Sigmoid colon (tissue), 7 donors: ENCODE measurements at places on chromosomes 1 and 21. TPM values are rescaled to one million over a fixed set of nuclear protein-coding genes. Genes with fewer than 3 reads are reported as not detected.
A peak's percentile ranks its signal among the peaks of the same experiment; 100 is the strongest.

GRCh38 chr1:213419401-213420030, 368.5 kb downstream of the RPS6KC1 start:
- no peaks in the 10 kb centered on the region for H3K36me3 ChIP-seq
- no peak overlapping the region for H3K27ac ChIP-seq
- no peaks in the 10 kb centered on the region for H3K4me1 ChIP-seq
- no peak for DNase-seq
- no peaks in the 10 kb centered on the region for H3K27me3 ChIP-seq
- H3K4me3 ChIP-seq, result no peak overlapping the region

The AJAP1 gene
- total RNA-seq, result 0.71 TPM

GRCh38 chr1:222310836-222311235, 237.1 kb downstream of the HHIPL2 start:
- no peaks in the 10 kb centered on the region for H3K27me3 ChIP-seq
- H3K4me1 ChIP-seq, result no peaks in the 10 kb centered on the region
- H3K27ac ChIP-seq, result no peak overlapping the region
- no peak for DNase-seq

The TCP10L gene
- total RNA-seq, result 0.66 TPM

GRCh38 chr1:203558064-203558760, 64.3 kb downstream of the OPTC start:
- H3K27me3 ChIP-seq, result no peaks in the 10 kb centered on the region
- no peaks in the 10 kb centered on the region for H3K4me1 ChIP-seq
- DNase-seq, result peak; percentile 91
- H3K36me3 ChIP-seq, result no peaks in the 10 kb centered on the region

GRCh38 chr1:196407358-196408051, 200.7 kb downstream of the KCNT2 start:
- no peak for DNase-seq
- no peak overlapping the region for H3K4me3 ChIP-seq
- no peaks in the 10 kb centered on the region for H3K36me3 ChIP-seq
- peak overlapping the region; percentile 77 for H3K27ac ChIP-seq

The GBP7 gene
- not detected for total RNA-seq

The KANK4 gene
- 1.7 TPM for total RNA-seq

The FLVCR1 gene
- total RNA-seq, result 6.9 TPM

The NLRP3 gene
- total RNA-seq, result 3.1 TPM

DNA sequence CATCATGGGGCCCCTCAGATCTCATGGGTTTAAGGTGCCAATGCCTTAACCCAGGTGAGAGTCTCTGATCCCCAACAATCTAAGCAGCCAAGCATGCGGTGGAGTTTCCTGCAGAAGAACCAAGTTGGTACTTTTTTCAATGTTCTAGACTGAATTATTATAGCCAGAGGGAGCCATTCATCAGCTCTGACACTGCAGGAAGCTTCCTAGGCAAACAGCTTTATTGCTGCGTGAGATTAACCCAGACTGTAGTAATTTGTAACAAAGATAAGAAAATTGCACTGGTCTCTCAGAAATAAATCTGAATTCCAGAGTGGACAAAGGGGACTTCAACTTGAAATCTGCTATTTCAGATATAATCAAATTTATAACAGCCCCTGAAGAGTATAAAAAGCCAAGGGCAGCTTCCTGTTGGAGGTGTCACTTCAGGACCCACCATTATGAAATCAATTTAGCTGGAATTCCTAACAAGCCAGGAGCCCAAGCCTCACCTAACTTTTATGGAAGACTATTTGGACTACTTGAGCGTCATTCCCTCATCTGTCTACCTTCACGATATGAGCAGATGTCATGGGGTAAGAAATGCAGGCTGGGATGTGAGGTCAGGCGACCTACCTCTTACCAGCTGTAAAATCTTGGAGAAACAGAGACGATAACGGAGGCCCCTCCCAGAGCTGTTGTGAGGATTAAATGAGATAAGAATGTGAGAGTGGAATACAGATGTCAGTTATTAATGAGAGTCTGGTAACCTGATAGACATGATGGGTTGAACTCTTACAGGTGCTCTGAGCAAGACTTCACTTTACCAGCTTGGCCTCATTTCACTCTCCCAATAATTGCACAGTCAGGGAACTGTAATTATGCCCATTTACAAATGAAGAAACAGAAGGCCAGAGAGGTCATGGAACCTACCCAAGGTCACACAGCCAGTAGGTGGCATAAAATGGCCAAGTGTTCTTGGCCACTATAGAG, 135.1 kb downstream of the RRAGC start:
- DNase-seq, result no peak
- no peak overlapping the region for H3K27ac ChIP-seq
- peaks cover 16% of the 10 kb centered on the region for H3K27me3 ChIP-seq
- no peaks in the 10 kb centered on the region for H3K36me3 ChIP-seq
- H3K4me3 ChIP-seq, result no peak overlapping the region

DNA sequence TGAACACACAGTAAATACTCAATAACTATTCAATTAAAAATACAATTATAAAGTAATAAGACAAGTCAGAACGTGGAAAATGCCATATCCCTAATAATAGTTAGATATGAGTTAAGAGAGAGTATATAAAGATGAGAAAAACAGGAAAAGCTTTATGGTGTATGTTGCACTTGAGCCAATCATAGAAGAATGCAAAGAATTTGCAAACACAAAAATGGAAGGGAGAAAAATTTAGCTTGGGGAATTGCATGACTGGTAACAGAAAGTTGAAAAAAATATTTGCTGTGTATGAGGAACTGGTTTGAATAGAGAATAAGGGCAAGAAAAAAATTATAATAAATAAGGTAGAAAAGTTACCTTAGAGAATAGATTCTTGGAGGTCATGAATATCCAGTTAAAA, 739.6 kb upstream of the CXADR start:
- no peak for DNase-seq
- no peak overlapping the region for H3K4me3 ChIP-seq
- no peaks in the 10 kb centered on the region for H3K36me3 ChIP-seq
- H3K4me1 ChIP-seq, result no peaks in the 10 kb centered on the region
- no peaks in the 10 kb centered on the region for H3K27me3 ChIP-seq

The NPR1 gene
- total RNA-seq, result 32.4 TPM

The CC2D1B gene
- total RNA-seq, result 20.0 TPM

GRCh38 chr21:28159396-28159795, 833.3 kb downstream of the LTN1 start:
- DNase-seq, result no peak
- H3K27me3 ChIP-seq, result no peaks in the 10 kb centered on the region
- H3K27ac ChIP-seq, result no peak overlapping the region

DNA sequence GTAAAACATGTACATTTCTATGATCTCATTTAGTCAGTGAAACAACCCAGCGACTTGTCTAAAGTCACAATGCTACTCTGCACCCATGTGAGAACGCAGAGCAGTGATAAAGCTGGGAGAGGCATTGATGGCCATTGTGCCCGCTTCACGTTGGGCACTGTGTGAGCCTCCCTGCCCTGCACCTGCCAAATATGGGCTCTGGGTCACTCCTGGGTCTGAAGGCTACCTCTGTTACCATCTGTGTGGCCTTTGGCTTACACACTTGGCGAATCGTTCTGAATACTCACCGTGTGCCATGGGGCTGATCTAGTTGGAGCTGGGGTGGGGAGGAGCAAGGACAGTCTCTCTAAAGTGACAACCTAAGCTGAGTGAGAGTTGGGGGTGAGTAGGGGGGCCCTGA, 29.9 kb downstream of the PCSK9 start:
- no peaks in the 10 kb centered on the region for H3K27me3 ChIP-seq
- no peak overlapping the region for H3K27ac ChIP-seq
- H3K4me1 ChIP-seq, result peaks cover 18% of the 10 kb centered on the region
- peaks cover 55% of the 10 kb centered on the region for H3K36me3 ChIP-seq

DNA sequence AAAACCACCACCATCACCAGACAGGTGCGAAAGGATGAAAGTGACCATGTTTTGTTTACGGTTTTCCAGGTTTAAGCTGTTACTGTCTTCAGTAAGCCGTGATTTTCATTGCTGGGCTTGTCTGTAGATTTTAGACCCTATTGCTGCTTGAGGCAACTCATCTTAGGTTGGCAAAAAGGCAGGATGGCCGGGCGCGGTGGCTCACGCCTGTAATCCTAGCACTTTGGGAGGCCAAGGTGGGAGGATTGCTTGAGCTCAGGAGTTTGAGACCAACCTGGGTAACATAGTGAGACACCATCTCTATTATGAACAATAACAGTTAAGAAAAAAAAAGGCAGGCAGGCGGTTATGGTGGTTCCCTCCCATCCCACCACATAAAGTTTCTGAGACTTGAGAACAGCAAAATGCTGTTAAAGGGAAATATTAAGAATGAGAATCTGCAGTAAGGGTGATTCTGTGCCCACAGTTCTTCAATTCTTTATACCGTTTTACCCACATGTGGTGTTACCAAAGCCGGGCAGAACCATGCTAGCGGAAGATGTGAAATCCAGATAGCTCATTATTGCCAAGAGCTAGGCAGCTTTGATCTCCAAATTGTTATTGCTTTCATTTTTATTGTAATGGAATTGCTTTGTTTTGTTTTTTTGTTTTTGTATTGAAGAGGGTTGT, 34.5 kb upstream of the TDRD10 start:
- no peaks in the 10 kb centered on the region for H3K27me3 ChIP-seq
- no peaks in the 10 kb centered on the region for H3K36me3 ChIP-seq
- DNase-seq, result no peak
- no peak overlapping the region for H3K27ac ChIP-seq
- peaks cover 24% of the 10 kb centered on the region for H3K4me1 ChIP-seq
- H3K4me3 ChIP-seq, result no peak overlapping the region

The ANGPTL3 gene
- not detected for total RNA-seq

DNA sequence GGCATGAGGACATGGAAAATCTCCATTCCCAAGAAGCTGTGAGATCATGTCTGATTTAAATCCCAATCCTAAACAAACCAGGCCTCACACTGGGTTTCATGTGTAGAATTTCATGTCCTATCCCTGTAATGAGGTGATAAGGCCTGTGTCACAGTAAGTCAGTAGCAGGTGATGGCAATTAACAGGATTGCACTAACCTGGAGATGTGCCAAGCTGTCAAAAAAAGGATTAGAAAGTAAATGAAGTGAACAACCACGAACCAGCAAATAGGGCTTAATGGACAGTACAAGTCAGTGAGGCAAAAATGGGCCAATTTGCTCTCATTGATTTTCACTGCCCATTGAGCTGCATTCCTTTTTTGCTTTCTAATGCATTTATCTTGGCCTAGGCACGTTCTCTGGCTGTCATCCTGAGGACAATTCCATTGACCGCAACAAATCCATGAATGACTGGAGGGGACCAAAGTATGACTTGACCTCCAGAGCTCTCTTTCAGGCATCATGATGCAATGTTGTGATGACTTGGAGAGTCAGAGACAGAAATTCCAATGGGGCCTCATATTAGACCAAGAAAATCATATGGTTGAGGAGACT, 673.6 kb upstream of the ADGRL2 start:
- no peak overlapping the region for H3K4me3 ChIP-seq
- DNase-seq, result no peak
- no peaks in the 10 kb centered on the region for H3K36me3 ChIP-seq
